Esophagus muscularis mucosa (tissue), 4 donors: ENCODE measurements at places on chromosomes 7 and 10. TPM values are rescaled to one million over a fixed set of nuclear protein-coding genes. Genes with fewer than 3 reads are reported as not detected.

DNA sequence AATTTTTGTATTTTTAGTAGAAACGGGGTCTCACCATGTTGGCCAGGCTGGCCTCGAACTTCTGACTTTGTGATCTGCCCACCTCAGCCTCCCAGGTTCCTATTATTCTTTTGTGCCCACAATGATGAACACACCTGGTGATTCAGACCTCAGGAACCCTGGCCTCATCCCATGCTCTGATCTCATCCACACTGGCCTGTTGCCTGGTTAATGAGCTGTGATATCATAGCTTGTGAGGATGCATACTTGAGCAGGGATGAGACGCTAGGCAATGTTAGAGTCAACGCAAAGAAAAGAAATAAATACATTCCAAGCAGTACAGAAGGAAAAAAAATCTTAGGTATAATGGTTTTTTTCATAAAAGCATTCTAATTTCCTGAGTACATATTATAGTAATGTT is 82.4 kb upstream of the RNF32 start:
- DNase-seq, result no peak

DNA sequence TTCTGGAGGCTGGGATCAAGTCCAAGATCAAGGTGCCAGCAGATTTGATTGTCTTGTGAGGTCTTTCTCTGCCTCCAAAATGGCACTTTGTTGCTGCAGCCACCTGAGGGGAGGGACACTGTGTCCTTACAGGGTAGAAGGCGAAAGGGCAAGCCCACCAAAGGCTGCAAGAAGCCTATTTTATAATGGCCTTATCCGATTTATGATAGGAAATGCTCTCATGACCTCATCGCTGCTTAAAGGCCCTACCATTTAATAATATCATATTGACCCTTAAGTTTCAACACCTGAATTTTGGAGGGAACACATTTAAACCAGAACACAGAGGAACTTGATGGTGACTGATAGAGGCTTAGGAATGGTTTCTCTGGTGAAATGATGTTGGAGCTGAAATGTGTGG is 296.5 kb downstream of the TWIST1 start:
- no peak for DNase-seq

ANK3 gene
- total RNA-seq, result 26.8 TPM

DNA sequence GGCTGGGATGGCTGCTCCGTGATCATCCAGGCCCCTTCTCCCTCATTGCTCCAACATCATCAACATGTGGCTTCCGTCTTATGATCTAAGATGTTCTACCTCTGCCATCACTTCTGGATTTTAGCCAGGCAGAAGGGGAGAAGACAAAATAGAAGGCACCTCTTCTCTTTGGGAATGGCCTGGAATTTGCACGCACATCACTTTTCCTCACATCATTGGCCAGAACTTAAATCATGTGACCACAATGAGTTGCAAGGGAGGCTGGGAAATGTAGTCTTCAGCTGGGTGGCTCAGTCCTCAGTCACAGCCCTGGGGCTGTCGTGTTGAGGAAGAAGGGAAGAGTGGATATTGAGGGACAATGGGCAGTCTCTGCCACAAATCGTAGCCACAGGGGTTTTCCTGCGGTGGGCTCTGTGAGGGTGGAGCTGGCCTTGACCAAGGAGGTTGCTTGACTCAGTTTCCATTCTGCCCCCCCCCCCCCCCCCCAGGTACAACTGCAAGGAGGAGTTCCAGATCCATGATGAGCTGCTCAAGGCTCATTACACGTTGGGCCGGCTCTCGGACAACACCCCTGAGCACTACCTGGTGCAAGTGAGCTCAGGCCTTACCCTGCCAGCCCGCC is 50.3 kb downstream of the PALD1 start:
- DNase-seq, result no peak

- DNase-seq, result no peak
These were observed 154.0 kb upstream of the STEAP4 start for GRCh38 chr7:88460650-88461049.

DNA sequence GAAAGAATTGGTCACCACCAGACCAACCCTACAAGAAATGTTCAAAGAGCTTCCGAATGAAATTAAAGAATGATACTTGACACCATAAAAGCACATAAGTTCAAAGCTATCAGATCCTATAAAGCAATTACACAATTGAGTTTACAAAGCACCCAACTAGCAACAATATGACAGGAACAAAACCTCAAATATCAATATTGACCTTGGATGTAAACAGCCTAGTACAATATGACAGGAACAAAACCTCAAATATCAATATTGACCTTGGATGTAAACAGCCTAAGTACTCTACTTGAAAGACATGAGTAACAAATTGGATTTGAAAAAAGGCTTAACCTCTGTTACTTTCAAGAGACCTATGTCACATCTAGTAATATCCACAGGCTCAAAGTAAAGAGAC is 1201.4 kb downstream of the XPNPEP1 start:
- DNase-seq, result no peak

DNA sequence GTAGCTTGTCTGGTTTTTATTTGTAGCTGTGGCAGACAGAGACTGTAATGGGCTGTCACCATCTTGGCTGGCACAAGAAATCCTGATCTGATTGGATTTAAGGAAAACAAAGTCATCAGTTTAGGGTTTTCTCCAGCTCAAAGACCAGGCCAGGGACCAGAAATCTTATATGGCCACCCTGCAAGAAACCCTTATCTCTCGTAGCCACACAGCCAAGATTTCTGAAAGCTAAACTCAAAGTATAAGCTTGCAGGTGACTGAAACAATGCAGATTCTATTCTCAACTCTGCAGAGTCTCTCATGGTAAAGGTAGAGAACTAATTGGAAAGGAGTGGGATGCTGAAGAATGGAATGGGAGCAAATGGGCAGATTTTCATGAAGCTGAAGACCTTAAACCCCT is 3.2 kb upstream of the ASB13 start:
- no peak for DNase-seq

WNT8B gene
- total RNA-seq, result not detected

GRCh38 chr7:25963733-25964132 is 188.3 kb upstream of the NFE2L3 start:
- DNase-seq, result no peak

GRCh38 chr7:101882005-101882421 is 64.6 kb downstream of the CUX1 start:
- no peak for DNase-seq

- DNase-seq, result no peak
These were observed 13.7 kb downstream of the PRPS1L1 start for GRCh38 chr7:18013936-18014335.

DNA sequence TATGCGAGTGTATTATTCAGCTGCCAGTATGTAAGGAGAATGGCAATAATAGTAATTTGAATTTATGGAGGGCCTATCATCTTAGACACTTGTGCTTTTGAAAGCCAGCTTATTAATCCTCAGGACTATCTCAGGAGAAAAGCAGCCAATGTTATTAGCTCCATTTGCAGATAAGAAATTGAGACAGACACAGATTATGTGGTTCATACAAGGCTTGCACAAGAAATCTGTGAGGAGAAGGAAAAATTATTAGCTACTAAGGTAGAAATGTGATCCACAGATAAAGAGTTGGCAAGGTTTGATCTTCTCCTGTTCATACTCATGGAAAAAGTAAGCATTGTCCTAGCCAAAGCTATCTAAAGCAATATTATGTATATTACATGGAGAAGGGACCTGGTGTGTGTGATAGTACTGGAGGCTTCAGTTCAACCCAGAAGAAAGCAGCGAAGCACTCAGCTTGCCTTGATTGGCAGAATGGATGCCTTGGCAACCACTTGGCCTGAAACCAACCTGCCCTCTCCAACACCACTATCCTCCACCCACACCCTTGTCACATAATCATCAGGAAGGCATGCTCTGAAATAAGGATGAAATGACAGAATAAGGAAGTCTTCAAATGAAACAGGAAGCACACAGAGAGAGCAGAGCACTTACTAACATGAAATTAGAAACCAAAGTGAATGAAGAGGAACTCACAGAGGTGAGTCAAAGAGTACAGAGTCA is 18.0 kb downstream of the MACC1 start:
- no peak for DNase-seq

PRF1 gene
- 1.6 TPM for total RNA-seq

MUC3A gene
- not detected for total RNA-seq

DNA sequence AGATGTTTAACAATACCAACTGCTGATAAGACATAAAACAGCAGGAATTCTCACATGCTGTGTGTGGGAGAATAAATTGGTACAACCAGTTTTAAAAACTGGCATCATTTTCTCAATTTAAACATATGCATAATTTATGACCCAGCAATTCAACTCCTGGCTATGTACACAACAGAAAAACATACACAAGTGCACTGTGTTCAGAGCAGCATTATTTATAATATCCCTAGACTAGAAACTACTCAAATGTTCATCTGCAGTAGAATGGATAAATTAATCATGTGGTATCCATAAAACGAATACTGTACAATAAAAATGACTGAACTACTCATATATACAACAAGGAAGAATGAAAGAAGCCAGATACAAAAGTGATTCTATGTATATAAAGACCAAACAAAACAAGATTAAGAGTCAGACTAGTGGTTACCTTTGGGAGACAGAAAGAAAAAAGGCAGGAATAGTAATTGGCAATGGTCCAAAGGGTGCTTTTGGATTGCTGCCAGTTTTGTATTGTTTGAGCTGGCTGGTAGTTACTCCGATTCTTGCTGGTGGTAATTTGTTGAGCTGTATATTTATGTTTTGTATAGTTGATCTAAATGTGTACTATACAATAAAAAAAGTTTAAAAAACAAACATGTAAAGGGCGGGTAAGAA is 306.0 kb downstream of the TFEC start:
- no peak for DNase-seq

GRCh38 chr7:123533929-123534382 is 439 bp downstream of the IQUB start:
- DNase-seq, result no peak

DNA sequence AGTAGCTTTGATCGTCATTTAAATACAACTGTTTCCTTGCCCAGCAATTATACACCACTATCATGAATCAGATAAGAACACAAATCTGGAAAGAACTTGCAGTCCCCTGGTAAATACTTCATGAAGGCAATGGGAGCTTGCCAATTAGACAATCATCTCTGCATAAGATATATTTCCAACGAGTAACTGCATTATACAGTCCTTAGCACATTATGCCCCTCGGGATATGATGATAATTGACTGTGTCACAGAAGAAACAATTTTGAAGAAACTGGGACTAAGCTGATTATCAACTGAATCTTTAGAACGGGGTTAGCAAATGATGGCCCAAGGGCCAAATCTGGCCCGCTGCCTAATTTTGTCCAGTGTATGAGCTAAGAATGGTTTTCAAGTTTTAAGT is 155.7 kb downstream of the TRIL start:
- DNase-seq, result no peak

UNCX gene
- total RNA-seq, result not detected

DNA sequence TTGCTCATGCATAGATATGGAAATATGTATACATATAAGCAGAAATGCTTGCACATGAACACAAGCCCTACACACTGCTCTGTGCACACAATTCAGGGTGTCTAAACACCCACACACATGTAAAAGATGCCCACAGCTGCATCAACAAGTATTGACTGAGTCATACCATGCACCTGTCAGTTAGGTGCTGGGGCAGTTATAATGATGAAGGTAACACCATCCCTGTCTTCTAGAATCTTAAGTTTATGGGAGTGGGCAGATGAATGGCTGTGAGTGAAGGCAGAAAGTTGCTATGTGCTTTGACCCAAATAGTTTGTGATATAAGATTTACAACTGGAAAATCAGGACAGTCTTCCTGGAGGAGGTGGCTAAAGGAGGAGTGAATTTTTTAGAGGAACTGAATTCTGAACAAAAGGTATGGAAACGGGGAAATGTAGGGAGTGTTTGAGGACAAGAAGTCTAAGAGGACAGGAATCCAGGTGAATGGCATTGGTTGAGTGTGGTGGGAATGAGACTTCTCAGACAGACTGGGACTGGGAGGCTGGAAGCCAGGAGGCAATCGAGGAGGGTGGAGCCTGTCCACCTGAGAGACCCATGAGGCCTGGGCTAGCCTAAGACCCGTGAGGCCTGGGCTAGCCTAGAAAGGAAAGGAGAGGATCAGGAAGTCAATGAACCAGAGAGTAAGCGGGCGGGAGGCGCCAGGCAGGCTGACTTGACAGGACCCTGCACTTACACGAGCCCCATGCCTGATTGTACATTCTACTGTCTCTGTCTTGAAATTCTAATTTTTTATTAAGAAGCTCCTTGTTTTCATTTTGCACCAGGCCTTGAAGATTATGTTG is 20.7 kb downstream of the POLL start:
- no peak for DNase-seq

- DNase-seq, result no peak
These were observed 529.8 kb upstream of the C7orf33 start for GRCh38 chr7:148060724-148061123.

DNA sequence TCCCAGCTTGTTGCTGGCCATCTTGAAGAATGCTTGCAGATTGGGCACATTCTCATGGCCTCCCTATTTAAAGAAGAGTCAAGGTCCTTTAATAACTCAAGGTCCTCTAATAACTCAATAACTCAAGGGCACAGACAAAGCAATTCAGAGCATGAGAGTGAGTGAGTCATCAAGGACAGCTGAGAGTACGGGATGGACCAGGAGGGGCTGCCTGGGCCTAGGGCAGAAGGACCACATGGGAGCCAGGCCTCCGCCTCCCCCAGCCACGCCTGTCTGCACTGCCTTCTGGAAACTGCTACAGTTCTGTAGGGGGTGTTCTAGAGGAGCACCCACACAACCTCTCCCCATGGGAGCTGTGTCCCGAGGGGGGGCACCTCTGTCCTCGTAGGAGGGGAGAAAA is 48.9 kb downstream of the ZNF503 start:
- DNase-seq, result no peak

DNA sequence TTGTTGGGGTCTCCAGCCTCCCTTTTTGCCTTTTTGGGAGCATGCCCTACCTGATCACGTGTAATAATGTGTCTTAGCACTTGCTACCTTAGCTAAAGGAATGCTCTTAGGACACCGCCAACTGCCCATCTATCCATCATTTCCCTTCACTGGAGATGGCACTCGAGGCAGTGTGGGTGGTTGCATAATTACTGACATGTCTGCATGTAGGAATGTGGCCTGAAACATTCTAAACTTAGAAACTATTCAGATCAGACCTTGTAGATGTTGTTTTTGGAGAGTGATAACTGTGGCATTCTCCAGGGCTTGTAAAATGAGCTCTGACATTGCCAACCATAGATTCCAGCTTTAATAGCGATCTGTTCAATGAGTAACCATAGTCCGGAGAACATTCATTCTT is 365.8 kb downstream of the BBS9 start:
- DNase-seq, result no peak
